Tongue (tissue), 3 donors: ENCODE measurements at places on chromosomes 7 and 10.

DNA sequence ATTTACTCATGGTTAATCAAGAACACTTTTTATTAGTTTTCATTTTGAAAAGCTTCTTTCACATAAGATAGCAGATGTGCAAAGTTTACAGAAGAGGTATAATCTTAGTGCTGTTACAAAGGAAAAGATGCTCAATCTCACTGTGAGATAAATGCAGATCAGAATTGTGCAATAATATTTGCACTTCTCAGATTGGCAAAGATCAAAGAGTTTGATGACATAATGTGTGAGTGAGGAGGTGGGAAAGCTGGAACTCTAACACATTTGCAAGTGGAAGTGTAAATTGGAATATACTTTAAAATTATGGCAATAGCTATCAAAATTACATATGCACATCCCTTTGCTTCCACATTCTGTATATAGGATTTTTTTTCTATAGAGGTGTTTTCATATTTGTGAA lies 21.5 kb upstream of the STN1 start:
- DNase-seq: no peak

GRCh38 chr7:106344211-106344610 lies 59.4 kb upstream of the NAMPT start:
- DNase-seq: no peak

GRCh38 chr7:107697321-107698049 lies 36.9 kb downstream of the SLC26A4 start:
- DNase-seq: peak; percentile 73

DNA sequence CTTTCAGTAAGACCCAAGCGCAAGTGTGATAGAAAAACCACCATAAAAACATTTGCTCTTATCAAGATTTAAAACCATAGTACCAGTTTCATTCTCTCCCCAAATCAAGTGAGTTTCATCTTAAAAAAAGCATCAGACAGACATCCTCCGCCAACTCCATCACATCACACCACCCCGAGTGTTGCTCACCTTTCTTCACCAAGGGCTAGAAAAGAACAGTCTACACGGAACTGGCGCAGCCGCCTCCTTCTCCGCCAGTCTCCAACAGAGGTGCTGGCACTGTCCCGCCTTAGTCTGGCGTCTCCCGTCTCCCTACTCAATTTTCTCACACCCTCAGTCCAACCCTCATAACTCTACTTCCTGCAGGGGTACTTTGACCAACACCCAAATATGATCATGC lies 46.9 kb upstream of the WIPI2 start:
- no peak for DNase-seq

- DNase-seq: peak; percentile 4
Observed at GRCh38 chr10:61708846-61709245, 46.1 kb downstream of the CABCOCO1 start.

- no peak for DNase-seq
Observed at GRCh38 chr7:66380272-66380888, 175.2 kb downstream of the TPST1 start.

GRCh38 chr7:128065872-128066271 lies 34.6 kb upstream of the LRRC4 start:
- DNase-seq: no peak

GRCh38 chr10:132078746-132079345 lies 13.1 kb downstream of the JAKMIP3 start:
- no peak for DNase-seq

DNA sequence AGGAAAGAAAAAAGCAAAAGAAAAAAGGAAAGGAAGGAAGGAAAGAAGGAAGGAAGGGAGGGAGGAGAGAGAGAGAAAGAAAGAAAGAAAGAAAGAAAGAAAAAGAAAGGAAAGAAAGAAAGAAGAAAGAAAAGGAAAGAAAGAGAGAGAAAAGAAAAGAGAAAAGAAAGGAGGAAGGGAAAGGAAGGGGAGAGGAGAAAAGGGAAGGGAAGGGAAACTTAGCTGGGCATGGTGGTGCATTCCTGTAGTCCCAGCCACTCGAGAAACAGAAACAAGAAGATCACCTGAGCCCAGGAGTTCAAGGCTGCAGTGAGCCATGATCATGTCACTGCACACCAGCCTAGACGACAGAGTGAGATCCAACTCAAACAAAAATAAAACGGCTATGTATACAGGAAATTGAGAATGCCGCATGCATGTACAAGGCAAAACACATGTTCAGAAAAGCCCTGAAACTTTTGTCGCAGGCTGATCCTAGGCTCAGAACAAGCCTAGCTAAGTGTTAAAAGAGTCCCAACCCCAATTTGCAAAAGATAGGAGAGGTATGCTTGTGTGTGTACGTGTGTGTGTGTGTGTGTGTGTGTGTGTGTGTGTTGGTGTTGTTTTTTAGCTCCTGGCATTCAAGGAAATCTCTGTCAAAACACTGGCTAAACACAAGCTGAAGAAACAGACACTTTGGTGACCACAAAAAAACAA lies 6.6 kb upstream of the NPC1L1 start:
- no peak for DNase-seq

DNA sequence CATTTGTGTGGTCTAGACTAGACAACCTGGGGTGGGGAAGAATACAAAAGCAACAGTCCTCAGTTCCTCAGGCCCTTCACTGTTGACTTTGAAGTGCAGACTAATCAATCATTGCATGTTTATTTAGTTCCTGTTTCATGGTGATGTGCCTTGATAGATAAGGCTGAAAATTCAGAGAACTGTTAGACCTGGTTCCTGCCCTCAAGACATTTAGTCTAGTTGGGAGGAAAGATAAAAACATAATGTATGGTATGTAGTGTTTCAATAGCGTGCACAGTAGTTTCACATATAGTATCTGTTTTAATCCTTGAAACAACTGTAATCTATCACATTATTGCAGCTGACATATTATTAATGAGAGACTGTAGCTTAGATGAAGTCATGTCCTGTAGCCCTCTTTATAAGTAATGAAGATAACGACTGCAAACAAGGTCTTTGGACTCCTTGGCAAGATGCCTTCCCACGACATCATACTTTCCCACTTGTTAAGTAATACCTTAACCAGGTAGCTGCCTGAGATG lies 124.0 kb downstream of the CELF2 start:
- no peak for DNase-seq

GRCh38 chr7:12244129-12244528 lies 33.0 kb downstream of the TMEM106B start:
- DNase-seq: peak; percentile 4

GRCh38 chr10:119275085-119275484 lies 67.7 kb downstream of the GRK5 start:
- DNase-seq: no peak

DNA sequence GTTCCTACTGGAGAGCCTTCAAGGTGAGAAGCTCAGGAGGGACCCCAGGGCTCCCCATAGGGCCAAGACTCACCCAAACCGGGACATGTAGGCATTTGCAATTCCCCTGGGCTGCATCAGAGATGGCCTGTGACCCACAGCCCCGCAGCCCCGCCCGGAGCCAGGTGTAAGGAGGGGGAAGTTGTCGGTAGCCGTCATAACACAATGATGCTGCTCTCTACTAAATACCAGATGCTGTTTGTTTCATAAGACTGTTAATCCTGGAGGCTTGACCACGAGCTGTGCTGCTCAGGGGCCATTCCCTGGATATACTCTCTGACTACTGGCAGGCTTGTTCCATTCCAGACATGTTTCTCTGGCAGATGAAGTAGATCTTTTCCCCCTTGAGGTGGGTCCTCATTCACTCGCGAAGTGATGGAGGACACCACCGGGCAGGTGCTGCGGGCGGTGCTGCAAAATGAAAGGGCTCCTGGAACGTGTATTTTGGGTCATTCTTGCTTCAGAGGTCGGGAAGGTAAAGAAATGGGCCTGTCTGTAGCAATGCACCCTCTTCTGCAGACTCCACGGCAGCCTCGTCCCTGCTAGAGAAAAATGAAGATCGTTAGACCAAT lies 61.1 kb downstream of the MKI67 start:
- no peak for DNase-seq

DNA sequence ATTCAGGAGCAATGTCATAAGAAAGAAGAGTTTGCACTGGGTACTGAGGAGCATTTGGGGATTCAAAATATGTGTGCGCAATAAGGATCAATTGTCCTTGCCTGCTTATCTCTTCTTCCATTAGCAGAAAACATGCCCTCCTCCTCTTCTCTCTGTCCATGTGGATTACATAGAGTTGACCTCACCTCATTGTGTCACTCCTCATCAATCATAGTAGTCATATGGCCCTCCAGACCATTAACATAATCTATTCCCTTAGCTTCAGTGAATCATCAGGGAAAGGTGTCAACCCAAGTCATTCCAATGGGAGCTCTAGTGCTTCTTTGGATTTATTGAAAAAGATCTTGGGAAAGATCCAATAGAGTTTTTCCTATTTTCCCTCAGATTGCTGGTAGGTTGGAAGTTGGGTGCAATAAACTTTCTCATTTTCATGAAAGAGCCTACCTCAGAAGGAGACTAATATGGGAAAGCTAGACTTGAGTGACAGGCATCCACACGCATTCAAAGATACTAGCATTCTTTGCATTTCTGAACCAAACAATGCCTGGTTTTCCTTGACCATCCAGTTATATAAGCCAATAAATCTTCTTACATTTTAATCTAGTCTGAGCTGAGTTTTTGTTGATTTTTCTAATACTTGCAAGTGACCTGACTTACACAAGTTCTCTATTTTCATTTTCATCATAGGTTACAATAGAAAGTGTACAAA lies 71.5 kb upstream of the FAM13C start:
- no peak for DNase-seq
